ENCODE measurements at places on chromosomes 2 and 18.

GRCh38 chr2:109280804-109281203, 151.8 kb downstream of the SH3RF3 start:
- no peak for DNase-seq

GRCh38 chr2:3766824-3767223, 63.4 kb downstream of the DCDC2C start:
- no peak for DNase-seq

DNA sequence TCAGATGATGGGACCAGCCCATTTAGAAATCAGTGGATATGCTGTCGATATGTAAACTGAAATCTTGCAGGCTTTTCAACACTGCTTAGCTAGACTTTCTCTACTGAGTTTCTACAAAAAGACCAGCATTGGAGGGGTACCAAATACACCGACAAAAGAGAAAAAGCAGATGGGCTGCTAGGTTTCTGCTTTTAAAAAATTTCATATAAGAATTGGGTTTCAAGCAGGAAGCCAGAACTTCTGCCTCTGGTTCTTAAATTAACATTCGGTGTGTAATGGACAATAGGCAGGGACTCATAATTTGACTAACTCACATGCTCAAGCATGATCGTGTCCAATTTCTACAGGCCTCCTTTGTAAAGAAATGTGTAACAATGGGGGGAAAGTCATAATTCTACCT, 3.1 kb downstream of the ARL4C start:
- DNase-seq, result no peak

- no peak for DNase-seq
Observed at GRCh38 chr2:222283634-222284033, 15.2 kb downstream of the PAX3 start.

GRCh38 chr18:8045884-8046281, 478.8 kb downstream of the PTPRM start:
- DNase-seq, result peak; percentile 21

DNA sequence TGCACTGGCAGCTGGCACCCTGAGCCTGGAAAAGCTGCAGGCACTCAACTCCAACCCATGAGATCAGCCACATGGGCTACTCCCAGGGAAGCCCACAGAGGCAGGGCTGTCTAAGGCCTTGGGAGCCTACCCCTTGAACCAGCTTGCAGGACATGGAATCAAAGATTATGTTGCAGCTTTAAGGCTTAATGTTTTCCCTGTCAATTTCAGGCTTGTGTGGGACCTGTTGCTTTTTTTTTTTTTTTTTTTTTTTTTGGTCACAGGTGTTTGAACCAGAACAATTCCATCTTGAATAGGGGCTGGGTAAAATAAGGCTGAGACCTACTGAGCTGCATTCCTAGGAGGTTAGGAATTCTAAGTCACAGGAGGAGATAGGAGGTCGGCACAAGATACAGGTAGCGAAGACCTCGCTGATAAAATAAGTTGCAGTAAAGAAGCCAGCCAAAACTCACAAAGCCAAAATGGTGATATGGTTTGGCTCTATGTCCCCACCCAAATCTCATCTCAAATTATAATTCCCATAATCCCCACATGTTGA, 7.5 kb upstream of the IL1A start:
- no peak for DNase-seq

- DNase-seq, result no peak
Observed at GRCh38 chr2:160906878-160907277, 253.3 kb upstream of the TANK start.

DNA sequence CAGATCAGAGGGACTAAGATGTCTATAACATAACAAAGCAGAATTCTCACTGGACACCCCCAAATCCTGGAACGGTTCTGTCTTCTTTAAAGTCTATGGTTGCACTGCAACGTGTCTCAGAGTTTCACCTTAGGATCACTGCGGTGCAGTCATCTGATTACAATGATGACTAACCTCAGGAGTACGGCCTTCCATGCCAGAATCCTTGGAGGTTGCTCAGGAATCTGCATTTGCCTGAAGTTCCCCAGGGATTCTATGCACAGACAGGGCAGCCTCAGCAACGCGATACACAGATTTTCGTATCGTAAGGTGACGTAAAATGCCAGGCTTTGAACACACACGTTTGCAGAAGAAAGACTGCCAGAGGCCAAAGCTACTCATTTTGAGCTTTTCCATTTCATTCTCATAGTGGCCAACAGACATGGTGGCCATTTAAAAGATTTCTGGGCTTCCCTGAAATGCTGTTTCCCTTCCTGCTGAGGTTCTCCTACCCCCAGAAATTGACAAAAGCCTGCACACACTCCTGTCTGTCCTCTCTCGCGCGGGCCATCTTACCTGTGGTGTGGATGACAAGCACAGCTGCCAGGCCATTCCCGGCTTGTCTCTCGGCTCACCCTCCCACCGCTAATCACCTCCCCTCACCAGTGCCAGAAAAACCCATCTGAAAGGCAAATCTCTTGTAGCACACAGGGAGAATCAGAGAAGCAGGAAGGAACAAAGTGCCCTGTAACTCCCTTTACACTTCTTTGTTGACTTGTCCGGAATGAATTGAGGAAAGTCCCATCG, 148.8 kb downstream of the ACKR3 start:
- no peak for DNase-seq

DNA sequence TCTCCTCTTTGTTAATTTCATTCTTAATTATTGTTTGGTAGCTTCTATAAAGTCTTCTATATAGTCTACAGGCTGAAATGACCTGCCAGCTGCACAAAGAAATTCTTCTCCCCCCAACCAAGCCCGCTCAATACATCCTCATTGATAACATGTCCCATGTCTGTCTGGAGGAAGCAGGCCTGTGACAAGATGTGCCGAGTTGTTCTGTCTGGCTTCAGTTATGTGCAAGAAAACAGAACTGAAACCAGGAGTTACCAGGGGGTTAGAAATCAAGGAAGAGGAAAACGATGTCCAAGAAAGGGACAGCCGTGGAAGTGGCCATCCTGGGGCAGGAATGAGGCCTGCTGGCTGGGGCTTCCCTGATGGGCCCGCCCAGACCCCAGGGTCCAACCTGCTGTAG, 57.6 kb downstream of the MTCL1 start:
- no peak for DNase-seq

DNA sequence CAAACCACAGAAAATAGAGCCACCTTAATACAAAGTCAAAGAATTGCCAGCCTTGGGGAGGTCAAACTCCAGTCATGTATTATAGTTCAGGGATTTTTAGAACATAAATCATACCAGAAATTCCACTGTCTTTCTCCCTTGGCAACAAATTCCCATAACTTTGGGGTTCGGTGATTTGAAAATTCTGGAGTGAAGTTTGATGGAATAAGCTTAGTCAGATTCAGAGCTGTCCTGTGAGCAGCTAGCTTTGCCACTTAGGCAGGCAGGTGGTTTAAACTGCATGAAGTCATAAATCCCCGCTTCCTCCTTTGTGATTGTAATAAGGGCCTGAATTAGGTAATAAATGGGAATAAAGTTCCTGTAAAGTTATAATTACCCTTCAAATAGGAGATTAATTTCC, 457.0 kb upstream of the HNMT start:
- no peak for DNase-seq

DNA sequence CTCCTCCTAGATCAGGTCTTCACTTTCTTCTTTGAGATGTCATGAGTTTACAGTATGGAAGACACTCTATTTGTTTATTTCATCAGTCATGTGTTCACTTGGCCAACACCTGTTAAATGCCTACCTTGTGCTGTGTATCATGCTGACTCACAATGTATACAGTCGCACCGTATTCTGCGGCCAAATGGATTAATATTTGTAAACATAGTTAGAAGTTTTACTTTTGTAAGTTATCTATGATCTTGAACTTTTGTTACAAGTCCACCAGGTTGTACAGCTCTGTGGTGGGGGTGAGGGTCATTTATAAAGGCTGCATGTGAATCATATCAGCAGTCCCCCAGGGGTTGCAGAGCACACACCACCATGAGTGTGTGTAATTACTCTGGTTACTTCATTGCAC, 408.7 kb upstream of the NRP2 start:
- no peak for DNase-seq

- DNase-seq, result no peak
Observed at GRCh38 chr2:1173528-1173927, 222.9 kb downstream of the SNTG2 start.

GRCh38 chr2:68471385-68471784, 4.0 kb downstream of the APLF start:
- no peak for DNase-seq

DNA sequence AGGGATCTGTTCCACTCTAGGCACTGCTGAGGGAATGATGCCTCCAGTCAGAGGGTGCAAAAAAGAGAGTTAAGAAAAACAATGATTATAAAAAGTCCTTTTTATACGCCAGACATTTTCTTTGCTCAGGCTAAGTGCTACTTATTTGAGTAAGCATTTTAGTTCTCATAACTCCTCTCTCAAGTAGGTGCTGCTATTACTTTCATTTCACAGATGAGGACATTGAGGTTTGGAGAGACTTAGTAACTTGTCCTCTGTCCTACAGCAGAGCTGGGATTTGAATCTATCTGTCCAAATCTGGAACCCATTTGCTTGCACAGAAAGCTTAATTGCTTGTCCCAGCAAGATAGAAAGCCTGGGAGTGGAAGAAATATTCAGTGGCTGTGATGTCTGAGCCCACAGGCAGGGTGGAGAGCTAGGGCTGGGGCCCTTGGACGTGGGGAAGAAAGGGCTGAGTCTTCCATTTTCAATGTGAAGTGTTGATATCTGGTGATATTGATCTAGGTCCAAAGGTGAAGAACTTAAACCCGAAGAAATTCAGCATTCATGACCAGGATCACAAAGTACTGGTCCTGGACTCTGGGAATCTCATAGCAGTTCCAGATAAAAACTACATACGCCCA, 5.8 kb downstream of the IL37 start:
- no peak for DNase-seq

DNA sequence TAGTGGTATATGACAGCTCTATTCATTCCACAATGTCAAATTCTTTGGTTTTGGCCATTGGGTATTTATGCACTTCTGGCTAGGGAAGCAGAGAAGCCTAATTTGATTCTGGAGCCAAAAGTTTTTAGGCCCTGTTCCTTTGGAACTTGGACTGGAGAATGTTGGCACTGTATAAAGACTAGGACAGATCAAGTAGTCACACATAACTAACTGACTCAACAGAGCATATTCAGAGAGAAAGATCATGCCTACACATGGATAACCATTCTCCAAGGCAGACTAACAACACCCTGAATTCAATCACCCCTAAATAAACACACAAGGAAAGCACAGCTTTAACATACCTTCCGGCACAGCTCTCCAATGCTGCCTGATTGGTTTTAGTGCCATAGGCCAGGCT, 62.9 kb downstream of the ARHGAP15 start:
- no peak for DNase-seq

DNA sequence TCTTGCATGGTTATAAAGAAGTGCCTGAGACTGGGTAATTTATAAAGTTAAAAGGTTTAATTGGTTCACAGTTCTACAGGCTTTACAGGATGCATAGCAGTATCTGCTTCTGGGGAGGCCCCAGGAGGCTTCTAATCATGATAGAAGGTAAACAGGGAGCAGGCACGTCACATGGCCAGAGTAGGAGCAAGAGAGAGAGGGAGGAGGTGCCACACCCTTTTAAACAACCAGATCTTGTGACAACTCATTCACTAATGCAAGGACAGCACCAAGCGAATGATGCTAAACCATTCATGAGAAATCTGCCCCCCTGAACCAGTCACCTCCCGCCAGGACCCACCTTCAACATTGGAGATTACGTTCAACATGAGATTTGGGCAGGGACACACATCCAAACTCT, 141.1 kb downstream of the EN1 start:
- DNase-seq, result no peak

All from activated T-cell treated with anti-CD3 and anti-CD28 coated beads, Interleukin-2, amount 50 U/mL, for 4 hours (primary cell).